Stimulated activated CD4-positive, alpha-beta T cell treated with anti-CD3 and anti-CD28 coated beads, Interleukin-15, amount 100 ng/mL, for 1 hour (primary cell): ENCODE measurements at places on chromosomes 6 and 20.

- DNase-seq: no peak
Observed at GRCh38 chr6:120918137-120918536, 416.1 kb downstream of the TBC1D32 start.

- DNase-seq: no peak
Observed at GRCh38 chr6:17392978-17393891, at the start of gene CAP2. Gene CAP2, plus strand, starts transcription at chr6:17393595. Its CDS starts 27,961 bp downstream, at chr6:17421556.

DNA sequence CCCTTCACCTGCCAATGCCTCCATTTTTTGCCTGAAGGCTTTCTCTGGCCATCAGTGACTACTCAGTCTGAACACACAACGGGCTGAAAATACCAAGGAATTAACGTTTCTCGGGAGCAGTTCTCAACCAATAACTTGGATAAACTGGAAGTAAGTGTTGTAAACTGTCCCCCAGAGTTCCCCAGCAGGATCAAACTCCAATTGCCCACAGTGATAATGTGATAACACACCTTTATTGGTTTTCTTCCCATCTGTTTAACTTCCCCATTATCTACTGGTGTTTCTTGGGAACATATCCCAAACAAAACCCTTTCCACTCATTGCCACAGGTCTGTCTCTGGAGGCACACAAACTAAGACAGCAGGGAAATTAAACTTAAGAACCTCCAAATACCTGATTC is 21.8 kb upstream of the FAM135A start:
- DNase-seq: no peak

DNA sequence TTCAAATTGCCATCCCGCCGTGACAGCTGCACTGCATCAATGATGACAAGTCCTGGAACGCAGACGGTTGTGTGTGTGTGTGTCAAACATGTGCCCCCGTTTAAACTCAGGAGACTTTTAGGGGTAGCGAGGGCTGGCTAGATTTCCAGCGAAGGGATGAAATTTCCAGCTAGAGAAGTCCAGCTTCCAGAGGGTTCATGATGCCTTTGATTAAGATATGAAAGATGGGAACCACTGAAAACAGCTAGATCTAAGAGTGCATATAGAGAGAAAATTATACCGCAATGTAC is 644 bp downstream of the KIZ start:
- DNase-seq: no peak
